Hematopoietic multipotent progenitor cell treated with erythropoietin and hydrocortisone succinate and interleukin-3 and kit ligand, for 4 days (in vitro differentiated cells): ENCODE measurements at places on chromosomes 7 and 10.
A peak's percentile ranks its signal among the peaks of the same experiment; 100 is the strongest.

- peak; percentile 25 for DNase-seq
These were observed 5.2 kb downstream of the OPTN start for GRCh38 chr10:13105184-13105583.

DNA sequence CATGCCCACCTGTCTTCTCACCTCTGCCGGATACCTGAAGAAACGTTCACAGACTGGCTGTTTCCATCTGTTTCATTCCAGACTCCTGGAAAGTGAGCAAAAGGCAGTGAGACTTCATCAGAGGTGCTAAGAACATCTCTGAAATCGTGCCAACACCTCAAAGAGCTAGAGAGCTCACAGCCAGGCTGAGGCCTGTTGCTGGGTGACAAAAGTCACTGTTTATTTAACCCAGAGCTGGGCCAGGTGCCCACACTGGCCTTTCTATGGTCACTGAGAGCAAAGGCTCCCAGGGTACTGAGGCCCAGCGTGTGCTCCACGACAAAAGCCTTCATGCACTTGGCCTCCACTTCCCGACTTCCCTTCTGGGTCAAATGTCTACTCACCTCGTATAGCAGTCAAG lies 3.7 kb upstream of the NANOS1 start:
- no peak for DNase-seq

DNA sequence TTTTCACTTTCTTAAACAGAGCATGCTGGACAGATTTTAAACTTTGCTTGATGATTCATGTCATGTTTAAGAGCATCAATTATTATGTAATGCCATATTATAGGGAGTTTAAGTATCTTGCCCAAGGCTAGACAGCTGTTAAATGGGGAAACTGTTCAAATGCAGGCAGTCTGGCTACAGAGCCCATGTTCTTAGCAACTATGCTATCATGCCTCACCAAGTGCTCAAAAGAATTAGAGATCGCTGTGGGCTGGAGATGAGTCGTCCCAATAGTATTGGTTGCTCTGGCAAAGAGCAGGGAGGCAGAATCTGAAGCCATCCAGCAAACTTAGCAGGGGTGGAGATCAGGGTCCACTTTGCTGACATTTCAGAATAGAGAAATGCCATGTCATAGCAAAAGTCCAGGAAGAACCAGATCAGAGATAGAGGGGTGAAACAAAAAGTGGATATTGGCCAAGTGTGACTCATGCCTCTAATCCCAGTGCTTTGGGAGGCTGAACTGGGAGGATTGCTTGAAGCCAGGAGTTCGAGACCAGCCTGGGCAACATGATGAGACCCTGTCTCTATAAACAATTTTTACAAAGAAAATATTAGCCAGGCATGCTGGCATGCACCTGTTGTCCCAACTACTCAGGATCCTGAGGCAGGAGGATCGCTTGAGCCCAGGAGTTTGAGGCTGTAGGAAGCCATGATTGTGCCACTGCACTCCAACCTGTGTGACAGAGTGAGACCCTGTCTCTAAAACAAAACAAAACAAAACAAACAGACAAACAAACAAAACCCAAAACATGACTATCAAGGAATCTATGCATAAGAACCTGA lies 57.8 kb downstream of the BAMBI start:
- peak; percentile 4 for DNase-seq

DNA sequence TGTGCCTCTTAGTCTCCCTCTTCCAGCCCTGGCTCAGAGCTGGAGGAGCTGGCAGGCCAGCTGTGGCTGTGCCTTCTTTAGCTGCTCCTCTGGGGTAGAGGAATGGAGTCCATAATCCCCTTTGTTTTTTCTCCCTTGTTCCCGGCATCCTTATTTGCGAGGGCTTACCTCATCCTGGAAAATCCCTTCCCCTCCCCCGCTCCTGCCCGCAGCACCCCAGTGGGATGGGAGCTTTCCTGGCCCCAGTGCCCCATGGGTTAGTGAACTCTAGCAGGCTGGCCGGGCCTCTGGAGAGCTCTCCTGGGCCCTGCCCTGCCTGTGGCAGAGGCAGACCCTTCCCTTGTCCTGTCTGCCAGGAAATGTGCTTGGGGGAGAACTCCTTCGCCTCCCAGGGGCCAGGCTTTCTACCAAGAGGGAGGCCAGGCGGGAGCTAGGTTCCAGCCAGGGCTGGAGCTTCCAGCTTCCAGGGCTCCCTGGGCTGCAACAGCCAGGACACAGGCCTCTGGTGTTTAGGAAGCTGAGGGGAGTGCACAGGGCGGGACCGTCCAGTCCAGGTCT lies 16.5 kb upstream of the TRIM8 start:
- no peak for DNase-seq

DNA sequence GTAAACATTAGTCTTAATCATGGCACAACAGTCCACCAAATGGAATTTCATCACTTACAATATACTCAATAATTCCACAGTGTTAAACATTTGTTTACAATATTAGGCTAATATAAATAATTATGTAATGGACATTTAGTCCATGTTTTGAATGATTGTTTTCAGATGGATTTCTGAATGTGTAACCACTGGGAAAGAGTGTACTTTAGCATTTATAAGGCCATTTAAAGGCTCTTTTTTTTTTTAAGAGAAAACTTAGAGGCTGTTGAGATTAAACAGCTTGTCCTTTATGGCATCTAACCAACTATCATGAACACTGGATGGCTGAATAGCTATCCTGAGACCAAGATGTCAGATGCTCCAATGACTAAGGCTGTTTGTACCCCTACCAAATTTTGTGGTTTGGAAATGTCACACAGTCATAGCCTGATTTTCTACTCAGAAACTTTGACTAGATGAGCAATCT lies 248.3 kb upstream of the GLI3 start:
- DNase-seq: no peak

DNA sequence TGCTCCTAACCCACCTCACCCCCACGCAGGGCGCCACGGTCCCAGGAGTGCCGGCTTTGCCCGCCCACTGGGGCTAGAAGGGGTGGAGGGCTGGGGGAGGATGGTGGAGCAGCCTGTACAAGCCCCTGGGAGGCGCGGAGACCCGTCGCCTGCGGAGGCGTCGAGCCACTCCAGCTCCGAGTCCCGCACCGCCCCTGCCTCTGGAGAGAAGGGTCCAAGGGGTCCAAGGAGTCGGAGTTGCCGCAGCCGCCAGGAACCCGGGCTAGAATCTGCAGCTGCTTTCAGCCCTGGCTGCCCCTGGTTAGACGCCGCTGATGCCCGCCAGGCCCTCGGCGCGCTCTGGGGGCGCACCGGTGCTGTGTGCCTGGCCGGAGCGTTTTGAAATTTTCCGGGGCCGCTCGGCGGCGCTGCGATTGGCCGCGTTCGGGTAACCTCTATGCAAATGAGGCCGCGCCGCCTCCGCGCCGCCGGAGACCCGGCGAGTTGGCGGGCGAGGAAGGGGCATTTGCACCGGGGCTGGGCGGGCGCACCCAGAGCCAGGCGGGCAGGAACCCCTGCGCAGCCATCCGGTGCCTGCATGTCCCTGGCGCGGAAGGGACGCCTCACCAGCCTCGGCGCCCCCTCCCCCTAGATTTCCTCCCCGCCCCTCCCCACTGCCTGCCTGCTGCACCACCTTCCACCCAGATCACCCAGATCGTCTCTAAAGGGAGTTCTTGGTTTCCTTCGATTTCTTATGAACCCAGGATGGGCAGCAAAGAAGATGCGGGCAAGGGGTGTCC lies at the start of gene HMX2:
HMX2 (plus strand) TSS at position 502 of the 779 bp plus-strand sequence; CDS start at position 745, 243 bp downstream.
- DNase-seq: no peak
